Diencephalon (tissue), 1 donor: ENCODE measurements at places on chromosomes 7 and 10. TPM values are rescaled to one million over a fixed set of nuclear protein-coding genes. Genes with fewer than 3 reads are reported as not detected.

Gene SDK1
- 18.9 TPM for total RNA-seq

Gene GHITM
- 185 TPM for total RNA-seq

Gene CHRM2
- 23.3 TPM for total RNA-seq

Gene H2BK1
- not detected for total RNA-seq

Gene TFR2
- total RNA-seq, result 9.2 TPM

Gene CC2D2B
- total RNA-seq, result 3.5 TPM

Gene GIMAP6
- total RNA-seq, result 6.9 TPM

Gene FHIP2A
- 50.3 TPM for total RNA-seq

Gene SEMA3C
- 74.7 TPM for total RNA-seq

Gene IDI2
- total RNA-seq, result not detected

Gene NPC1L1
- not detected for total RNA-seq

Gene RAMP3
- 6.2 TPM for total RNA-seq

Gene TMEM60
- 18.2 TPM for total RNA-seq

Gene PHYHIPL
- total RNA-seq, result 49.6 TPM

Gene ANKRD2
- 0.46 TPM for total RNA-seq

Gene OPTN
- 90.7 TPM for total RNA-seq

Gene ICA1
- 64.4 TPM for total RNA-seq

Gene CYP3A7
- total RNA-seq, result not detected

Gene SRI
- 161 TPM for total RNA-seq

Gene SPDYE2
- 0.23 TPM for total RNA-seq

Gene CYP3A4
- total RNA-seq, result not detected

Gene ZNF485
- 8.3 TPM for total RNA-seq

Gene PLXDC2
- 45.0 TPM for total RNA-seq

Gene CCL24
- not detected for total RNA-seq

Gene PDGFA
- total RNA-seq, result 52.6 TPM

Gene NUTM2E
- total RNA-seq, result 0.46 TPM

Gene PTN
- total RNA-seq, result 576 TPM

Gene GALNT17
- total RNA-seq, result 55.1 TPM

Gene HECTD2
- 53.7 TPM for total RNA-seq

Gene PON3
- 0.92 TPM for total RNA-seq

Gene CYP2E1
- 18.0 TPM for total RNA-seq

Gene CLDN3
- total RNA-seq, result 0.69 TPM

Gene LIPK
- not detected for total RNA-seq

Gene KEL
- total RNA-seq, result 2.5 TPM

Gene SPDYE18
- total RNA-seq, result not detected

Gene SRGN
- total RNA-seq, result 29.1 TPM

Gene NOD1
- total RNA-seq, result 2.5 TPM

Gene C10orf53
- not detected for total RNA-seq

Gene SFXN2
- total RNA-seq, result 7.6 TPM

Gene DCLRE1C
- 12.7 TPM for total RNA-seq

Gene PRTFDC1
- 31.8 TPM for total RNA-seq

Gene TLX1
- total RNA-seq, result not detected

Gene ITGA8
- total RNA-seq, result 6.5 TPM

Gene FIGNL1
- total RNA-seq, result 29.3 TPM

Gene SEC31B
- 5.3 TPM for total RNA-seq

Gene FOXP2
- total RNA-seq, result 94.6 TPM

Gene XRCC2
- 4.6 TPM for total RNA-seq

Gene C10orf105
- 2.1 TPM for total RNA-seq

Gene CLRN3
- not detected for total RNA-seq

Gene CAMK2B
- total RNA-seq, result 112 TPM

Gene TMEM196
- total RNA-seq, result 28.6 TPM

Gene BBS9
- total RNA-seq, result 91.6 TPM

Gene GRID2IP
- total RNA-seq, result 2.1 TPM

Gene ZCWPW1
- 2.1 TPM for total RNA-seq

Gene AGMO
- total RNA-seq, result 0.69 TPM

Gene GET4
- total RNA-seq, result 17.5 TPM

Gene SLC16A12
- total RNA-seq, result 3.9 TPM
